COR-L47 (cell line): ENCODE measurements at places on chromosomes 1 and 21.

GRCh38 chr1:55143684-55144083 lies 71.5 kb downstream of the USP24 start:
- peak; percentile 14 for DNase-seq

DNA sequence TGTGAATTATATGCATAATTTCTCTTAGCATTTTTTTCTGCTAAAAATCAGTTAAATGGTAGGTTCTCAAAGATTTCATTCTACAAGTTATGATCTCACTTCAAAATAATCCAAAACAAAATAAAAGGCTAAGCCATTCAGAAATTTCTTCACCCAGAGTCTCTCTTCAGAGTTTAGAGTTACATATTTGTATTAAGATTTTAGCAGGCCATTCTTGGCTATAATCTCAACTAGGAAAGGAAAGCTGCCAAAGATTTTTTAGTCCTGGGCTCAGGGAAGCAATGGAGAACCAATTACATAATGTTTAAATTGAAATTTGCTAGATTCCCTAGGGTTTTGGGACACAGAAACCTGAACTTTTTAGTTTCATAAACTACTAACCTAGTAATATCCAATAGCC lies 245.0 kb downstream of the USH2A start:
- DNase-seq, result no peak

DNA sequence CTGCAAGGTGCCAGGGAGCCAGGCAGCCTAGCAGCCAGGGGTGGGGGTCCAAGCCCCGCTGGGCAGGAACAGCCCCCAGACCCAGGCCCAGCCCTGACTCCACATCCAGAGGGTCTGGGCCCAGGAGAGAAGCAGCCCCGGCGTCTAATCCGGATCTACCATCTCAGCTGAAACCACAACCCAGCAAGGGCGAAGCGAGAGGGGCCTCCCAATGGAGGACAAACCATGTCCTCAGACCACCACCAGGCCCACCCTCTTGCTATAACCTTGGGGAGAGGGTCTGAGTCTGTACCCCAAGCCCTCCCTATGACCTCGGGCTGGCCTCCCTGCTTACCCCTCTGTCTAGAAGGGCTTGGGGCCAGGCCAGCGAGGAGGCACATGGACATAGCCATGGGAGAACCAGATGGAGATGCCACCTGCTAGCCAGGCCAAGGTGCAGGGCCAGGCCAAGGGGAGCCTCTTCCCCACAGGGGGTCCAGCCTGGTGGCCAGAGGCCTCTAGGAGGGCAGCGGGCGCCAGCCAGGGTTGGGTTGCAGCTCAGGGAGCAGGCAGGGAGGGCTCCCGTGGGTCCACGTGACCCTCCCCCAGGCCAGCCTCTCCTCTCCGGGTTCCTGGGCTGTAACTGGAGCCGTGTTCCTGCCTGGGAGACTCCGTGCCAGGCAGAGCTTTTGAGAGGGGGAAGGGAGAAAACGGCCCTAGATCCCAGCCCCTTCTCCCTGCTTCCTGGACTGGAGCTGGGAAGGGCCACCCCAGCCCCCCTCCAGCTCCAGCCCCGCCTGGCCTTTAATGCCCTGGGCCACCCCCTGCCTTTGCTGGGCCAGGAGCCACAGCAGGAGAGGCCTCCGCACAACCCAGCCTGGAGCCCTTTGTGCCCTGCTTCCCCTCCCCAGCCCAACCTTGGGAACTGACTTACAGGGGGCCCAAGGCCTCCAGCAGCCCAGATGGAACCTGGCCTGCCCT lies 2.5 kb downstream of the WNT9A start:
- no peak for DNase-seq

DNA sequence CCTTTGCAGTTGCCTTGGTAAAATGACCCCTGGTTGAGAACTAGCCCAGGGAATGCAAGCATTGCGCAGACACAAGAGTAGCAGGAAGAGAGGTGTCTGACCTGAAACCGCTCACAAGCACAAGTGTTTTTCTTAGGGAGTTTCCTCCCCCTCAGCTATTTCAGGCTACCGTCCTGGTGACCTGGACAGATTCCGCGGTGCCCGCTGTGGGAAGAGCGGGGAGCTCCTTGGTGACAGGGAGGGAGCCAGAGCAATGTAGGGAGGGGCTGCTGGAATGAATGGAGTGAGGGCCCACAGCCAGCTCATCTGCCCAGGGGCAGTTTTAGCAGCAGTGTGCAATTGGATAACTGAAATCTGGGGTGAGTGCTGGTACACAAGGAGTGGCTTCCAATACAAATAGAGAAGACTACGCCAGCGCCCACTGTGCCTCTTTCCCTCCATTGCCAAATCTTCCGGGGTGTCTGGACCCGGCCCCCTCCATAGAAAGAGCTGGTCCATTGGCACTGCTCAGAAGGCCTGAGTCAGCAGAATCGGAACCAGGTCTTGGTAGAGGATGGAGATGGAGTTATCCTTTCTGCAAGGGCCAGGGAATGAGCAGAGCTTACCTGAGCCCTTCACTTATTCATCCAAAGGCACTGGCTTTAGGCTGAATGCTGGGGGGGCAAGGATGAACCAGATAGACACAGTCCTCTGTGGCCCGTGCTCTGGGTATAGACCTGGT lies 82.8 kb downstream of the TRABD2B start:
- no peak for DNase-seq

DNA sequence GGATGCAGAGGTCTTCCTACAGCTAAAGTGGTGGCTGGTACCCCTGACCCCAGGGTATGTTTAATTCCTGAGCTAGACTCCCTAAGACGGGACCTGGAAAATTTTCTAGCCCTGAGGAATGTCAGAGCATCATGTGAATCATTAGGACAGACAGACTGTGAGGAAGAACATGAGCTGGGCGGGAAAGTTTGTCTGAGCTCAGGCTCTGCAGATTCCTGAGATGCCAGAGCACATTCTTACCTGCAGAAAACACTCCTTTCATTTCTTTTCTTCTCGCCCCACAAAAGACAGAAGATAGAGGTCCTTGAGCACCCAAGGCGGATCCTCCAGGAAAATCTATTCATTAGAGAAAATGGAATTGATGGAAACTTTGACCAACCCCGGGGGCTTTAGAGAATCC lies 6.5 kb downstream of the CAPN2 start:
- no peak for DNase-seq

GRCh38 chr1:156816561-156817328 lies at the start of gene SH2D2A:
Gene SH2D2A (minus strand): TSS chr1:156816848. CDS start chr1:156816708, 140 bp downstream.
- DNase-seq, result no peak

GRCh38 chr1:209430107-209430506 lies 153.4 kb upstream of the CAMK1G start:
- no peak for DNase-seq
